ENCODE measurements at places on chromosomes 4 and X.

- no peak for DNase-seq
These were observed 60.3 kb upstream of the DDX3X start for GRCh38 chrX:41273638-41274037.

- no peak for DNase-seq
These were observed 89.2 kb downstream of the NHS start for GRCh38 chrX:17464194-17464593.

GRCh38 chr4:185740471-185740873 lies 71.5 kb downstream of the SORBS2 start:
- DNase-seq = no peak

- no peak for DNase-seq
These were observed 225.7 kb upstream of the PSAPL1 start for GRCh38 chr4:7660176-7661039.

- no peak for DNase-seq
These were observed 5.3 kb downstream of the YIPF7 start for GRCh38 chr4:44646151-44646550.

All from CD4-positive, alpha-beta T cell (primary cell).